Activated CD8-positive, alpha-beta memory T cell treated with anti-CD3 and anti-CD28 coated beads for 1 hour (primary cell): ENCODE measurements at places on chromosomes 1 and 21.

- no peak for DNase-seq
Measured at GRCh38 chr1:97007840-97008604, 286.4 kb downstream of the PTBP2 start.

GRCh38 chr1:7388488-7389185, 382.5 kb upstream of the VAMP3 start:
- DNase-seq = no peak

DNA sequence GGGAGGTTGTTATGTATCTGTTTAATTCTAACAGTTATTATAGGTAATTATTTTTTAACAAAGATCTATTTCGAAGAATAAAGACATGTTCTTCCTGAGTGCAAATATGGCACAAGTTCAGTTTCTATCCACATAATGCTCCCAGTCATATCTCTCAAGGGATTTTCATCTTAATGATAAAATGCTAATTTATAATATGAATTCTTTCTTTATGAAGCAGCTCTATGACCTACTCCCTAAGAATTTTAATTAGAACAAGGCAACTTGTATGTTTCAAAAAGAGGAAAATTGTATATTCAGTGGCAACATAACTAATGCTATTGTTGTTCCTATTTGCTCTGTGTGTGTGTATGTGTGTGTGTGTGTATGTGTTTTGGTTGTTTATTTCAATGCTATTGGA, 1222.1 kb upstream of the NCAM2 start:
- DNase-seq = no peak

GRCh38 chr1:19036041-19036812, 79.8 kb upstream of the IFFO2 start:
- DNase-seq = no peak

GRCh38 chr1:58991305-58991704, 207.5 kb upstream of the JUN start:
- no peak for DNase-seq

GRCh38 chr1:180912801-180913565, at the start of gene KIAA1614:
Gene KIAA1614, plus strand, starts transcription at chr1:180912897. Its CDS starts 347 bp downstream, at chr1:180913244.
- no peak for DNase-seq

GRCh38 chr1:175702079-175702795, 41.2 kb downstream of the TNR start:
- DNase-seq = no peak

DNA sequence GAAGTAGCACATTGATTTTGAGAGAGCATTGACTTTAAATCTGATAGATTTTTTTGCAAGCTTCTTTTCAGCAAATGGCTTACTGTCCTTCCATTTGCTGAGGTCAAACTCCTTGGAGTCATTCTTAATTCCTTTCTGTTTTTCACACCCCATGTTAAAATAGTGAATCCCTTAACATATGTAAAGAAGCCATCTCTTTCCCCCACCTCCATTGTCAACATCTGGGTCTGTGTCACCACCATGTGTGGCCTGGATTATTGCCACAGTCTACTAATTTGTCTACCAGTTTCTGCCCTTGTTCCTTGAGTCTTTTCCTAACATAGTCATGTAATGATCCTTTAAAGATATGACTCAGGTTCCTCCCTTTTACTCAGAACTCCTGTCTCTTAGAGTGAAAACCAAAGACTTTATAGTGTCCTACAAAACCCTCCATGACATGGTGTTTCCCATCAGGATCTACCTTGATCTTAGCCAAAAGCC, 104.7 kb downstream of the ST6GALNAC3 start:
- DNase-seq = no peak

DNA sequence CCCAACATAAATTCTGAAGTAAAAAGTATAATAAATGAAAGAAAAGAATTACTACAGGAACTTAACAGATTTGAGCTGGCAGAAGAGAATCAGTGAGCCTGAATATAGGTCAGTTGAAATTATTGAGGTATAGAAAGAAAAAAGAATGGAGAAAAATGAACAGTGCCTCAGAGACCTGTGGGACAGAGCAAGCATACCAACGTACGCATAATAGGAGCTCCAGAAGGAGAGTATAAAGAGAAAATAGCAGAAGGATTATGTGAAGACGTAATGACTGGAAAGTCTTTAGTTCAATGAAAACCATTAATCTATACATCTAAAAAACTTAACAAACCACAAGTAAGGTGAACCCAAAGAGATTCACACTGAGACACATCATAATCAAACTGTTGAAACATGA, 261.8 kb downstream of the DYRK1A start:
- no peak for DNase-seq

DNA sequence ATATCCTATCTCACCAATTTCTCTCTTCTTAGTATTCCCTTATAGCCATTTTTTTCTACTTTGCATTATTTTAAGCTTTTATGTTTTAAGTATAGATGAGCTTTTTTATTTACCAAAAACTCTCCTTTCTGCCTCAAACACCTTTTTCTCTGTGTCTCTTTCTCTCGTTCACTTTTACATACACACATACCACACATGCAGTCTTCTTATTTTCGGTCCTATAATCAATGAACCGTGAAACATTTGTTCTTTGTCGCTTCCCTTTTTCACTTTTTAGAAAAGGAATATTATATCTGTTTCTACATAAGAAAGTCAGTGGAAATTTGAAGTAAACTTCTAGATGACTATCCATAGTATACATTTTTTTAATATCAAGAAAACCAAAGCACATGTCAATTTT, 183.2 kb downstream of the MRPL39 start:
- no peak for DNase-seq

DNA sequence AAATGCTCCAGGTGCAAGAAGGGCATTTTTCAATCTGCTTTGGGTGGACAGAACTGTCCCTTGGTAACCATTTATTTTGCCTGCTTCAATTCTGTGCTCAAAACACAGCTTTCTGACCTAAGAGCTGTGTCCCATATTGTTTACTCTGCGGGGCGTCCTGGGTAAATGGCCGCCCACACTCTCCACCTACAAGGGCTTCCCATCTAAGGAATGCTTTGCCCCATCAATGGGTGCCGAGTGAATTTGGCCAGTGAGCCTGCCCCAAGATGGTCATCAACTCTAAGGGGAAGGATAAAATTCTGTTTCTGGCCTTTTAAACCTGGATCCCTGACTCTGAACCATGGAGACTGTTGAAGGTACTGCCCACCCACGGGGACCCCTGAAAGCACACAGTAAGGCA, 55.5 kb upstream of the FAM89A start:
- no peak for DNase-seq

- no peak for DNase-seq
Measured at GRCh38 chr1:56191369-56191768, 388.0 kb downstream of the PLPP3 start.

DNA sequence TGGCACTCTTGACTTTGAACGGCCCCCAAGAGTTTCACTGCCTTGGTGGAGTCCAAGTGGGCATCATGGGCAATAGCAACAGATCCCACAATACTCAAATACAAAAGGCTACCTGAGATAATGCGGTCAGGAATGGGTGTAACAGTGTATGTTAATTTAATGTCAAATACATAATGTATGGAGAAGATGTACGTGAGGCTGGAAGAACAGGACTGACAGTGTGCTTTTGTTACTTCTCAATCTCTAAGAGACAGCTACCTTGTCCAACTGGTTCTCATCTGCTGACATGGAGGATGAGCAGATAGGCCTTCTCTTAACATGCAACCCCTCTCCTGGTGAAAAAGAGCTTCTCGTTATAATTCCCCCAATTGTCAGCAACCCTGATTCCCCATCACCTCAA, 167.2 kb downstream of the APP start:
- no peak for DNase-seq

DNA sequence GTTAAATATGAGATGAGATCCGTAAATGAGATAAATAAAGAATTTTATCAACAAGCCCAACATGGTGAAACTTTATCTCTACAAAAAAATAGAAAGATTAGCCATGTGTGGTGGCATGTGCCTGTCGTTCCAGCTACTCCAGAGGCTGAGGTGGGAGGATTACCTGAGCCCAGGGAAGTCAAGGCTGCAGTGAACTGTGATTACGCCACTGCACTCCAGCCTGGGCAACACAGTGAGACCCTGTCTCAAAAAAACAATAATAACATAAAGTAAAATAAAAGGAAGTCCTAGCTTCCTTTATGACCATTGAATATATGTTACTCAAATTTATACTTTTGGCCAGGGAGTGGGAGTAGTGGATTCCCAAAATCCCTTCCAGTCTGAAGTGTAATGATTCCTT, 48.7 kb upstream of the TEKT2 start:
- no peak for DNase-seq

GRCh38 chr1:55605155-55605554, 390.0 kb upstream of the USP24 start:
- DNase-seq = no peak

GRCh38 chr21:39647476-39647875, 34.7 kb downstream of the B3GALT5 start:
- no peak for DNase-seq

DNA sequence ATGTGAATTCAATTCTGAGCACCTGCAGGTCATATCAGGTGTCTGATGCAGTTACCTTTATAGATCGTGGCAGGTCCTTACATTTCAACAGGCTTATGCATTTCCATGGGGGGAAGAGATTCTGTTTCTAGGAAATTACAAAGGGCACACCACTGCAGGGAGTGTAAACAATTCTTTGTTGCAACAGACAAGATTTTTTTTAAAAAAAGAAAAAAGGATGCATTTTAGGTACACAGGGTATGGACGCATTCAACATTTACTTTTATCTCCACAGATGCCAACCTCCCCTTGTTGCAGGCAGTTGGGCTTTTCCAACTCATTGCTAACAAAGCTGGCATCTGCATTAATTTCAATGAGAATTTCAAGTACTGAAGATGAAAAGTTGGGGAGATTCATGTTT, 13.5 kb upstream of the TEKT2 start:
- DNase-seq = no peak

GRCh38 chr1:25110485-25110884, 121.8 kb downstream of the SYF2 start:
- DNase-seq = no peak

DNA sequence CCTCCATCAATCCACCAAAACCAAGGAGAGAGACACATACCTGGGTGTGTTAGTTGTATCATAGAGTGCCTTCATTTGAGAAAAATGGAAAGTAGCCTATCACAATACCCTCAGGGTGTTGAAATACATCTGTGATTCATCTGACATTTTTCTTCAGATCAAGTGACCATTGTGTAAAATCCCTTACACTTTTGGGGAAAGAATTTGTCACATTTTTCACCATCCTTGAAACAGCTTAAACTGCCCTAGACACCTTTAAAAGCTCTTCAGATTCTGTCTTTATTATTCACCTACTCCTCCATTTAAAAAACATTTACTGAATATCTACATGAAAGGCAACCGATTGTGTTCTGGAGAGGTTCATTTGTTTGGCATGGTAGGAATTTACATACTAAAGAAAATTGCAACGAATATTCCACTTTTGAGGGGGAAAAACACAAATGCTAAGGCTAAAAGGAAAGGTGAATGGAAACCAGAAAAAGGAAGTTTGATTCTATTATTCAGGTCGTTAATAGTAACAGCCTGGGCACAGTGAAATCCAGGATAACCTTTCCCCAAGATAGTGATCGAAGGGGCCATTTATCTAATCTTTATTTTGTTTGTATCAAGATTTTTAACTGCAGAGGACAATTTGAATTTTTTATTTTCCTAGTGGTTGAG, 70.4 kb upstream of the SAMSN1 start:
- no peak for DNase-seq

- no peak for DNase-seq
Measured at GRCh38 chr1:155420788-155421187, 100.1 kb downstream of the RUSC1 start.

GRCh38 chr1:39110325-39110851, 84.2 kb downstream of the NDUFS5 start:
- no peak for DNase-seq

- no peak for DNase-seq
Measured at GRCh38 chr1:205632669-205633169, 908 bp upstream of the ELK4 start.

DNA sequence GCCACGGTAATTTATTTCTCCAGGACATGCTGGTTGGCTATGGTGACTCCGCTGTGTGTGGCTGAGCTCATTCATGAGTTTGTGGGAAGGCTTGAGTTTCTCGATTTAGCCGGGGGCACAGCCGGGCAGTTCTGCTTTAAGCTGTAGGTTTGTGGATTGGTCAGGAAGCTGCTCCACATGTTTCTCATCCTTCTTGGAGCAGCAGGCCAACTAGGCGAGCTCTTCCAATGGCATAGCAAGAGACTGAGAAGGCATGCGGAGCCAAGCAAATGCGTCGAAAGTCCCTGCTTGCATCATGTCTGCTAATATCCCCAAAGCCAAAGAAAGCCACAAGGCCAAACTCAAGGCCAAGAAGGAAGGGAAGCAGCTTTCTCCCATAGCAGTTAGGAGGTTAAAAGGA, 71.6 kb upstream of the GREM2 start:
- DNase-seq = no peak

DNA sequence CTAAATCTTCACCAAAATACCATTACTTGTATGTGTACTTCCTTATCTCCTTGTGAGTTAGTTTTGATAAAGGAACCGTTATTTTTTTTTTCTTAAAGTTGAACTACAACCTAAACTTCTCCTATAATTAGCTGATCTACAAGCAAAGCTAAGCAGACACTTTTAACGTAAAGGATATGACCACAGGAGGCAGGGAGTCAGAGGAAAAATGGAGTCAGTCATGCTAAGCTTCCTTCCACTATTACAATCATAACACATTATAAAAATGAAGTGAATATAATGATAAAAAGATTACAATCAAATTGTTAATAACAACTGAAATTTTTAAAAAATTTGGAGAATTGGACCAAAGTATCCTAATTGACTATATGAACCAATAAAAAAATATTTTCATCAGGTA, 892.6 kb downstream of the KCNT2 start:
- no peak for DNase-seq

DNA sequence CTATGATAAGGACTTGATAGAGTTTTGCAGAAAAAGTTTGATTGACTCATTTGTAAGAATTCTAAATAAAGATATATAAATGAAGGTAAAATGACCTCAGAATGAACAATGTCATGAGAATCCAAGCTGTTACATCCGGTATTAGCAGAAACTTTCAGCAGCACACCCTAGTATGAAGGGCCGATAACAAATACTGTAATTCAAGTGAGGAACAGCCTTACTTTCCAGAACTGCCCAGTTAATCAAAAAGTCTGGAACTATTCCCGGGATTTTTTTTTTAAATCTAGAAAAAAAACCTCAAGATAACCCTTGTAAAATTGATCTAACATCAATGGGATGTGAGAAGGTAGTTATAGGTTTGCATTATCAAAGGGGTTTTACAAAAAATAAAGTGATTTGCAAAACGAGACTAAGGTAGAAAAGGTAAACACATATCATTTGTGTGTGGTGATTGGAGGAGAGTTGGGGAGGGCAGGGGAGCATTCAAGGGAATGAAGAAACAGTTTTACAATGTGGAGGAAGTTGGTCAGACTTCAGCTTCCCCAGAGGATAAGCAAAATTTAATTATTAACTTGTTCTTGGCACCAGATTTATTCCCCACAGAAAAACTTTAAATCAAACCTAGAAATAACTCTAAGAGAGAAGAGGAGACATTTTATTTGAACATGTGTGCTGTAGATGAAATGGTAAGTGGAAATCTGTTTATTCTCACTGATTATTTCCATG, 75.9 kb upstream of the VCAM1 start:
- no peak for DNase-seq
